ENCODE measurements at places on chromosomes 4 and X.

GRCh38 chr4:26862381-26862915, 1.8 kb downstream of the STIM2 start:
- DNase-seq: no peak

GRCh38 chr4:24473309-24473721, 111.0 kb downstream of the DHX15 start:
- DNase-seq: no peak

GRCh38 chrX:130090364-130090763, 19.9 kb downstream of the ELF4 start:
- DNase-seq: no peak

- DNase-seq: no peak
These were observed 41.5 kb upstream of the CYP4V2 start for GRCh38 chr4:186149872-186150271.

GRCh38 chr4:185542626-185543315, 7.5 kb upstream of the PDLIM3 start:
- peak; percentile 61 for DNase-seq

DNA sequence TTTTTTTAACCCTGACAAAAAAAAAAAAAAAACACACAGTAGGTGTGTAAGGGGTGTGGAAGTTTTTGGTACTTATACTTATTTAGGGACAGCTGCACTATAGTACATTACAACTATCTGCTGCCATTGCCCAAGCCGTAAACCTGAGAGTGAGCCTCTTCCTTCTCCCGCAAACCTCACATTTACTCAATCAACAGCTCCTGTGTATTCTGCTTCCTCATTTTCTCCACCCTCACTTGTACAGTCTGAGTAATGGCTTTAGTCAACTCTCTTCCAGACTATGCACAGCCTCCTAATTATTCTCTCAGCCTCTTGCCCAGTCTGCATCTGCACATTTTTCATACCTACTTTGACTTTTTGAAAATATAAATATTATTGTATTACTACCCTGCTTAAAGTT, 362.0 kb downstream of the ADAM29 start:
- DNase-seq: no peak

DNA sequence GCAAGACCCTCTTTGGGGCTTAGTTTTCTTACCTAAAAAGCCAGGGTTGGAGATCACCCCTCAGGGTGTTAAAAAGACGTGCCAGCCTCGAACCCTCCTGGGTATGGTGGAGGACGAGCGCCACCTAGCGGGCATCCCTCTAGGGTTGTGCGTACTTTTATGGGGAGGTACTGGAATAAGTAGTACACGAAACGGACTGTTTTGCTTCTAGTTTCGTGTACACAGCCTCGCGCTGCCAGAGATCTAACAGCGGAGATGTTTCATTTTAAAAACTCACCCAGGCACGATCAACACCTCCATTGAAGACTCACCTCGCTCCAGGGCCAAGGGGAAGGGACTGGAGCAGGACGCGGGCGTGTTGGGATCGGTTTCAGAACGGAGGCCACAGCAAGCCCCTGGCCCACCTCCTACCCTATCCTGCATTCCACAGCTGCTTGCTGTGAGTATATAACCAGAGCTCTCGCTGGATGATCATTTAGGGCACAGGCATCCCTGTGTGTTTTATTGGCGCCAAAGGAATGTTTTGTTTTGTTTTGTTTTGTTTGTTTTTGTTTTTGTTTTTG, 4.8 kb upstream of the NKX3-2 start:
- peak; percentile 37 for DNase-seq

- DNase-seq: no peak
These were observed 7.9 kb downstream of the LEF1 start for GRCh38 chr4:108160741-108161352.

- DNase-seq: no peak
These were observed 20.2 kb downstream of the CNGA2 start for GRCh38 chrX:151754641-151755215.

GRCh38 chrX:8987672-8988250, 46.2 kb downstream of the FAM9B start:
- DNase-seq: no peak

GRCh38 chrX:1031521-1032430, 180.7 kb downstream of the CRLF2 start:
- DNase-seq: no peak

DNA sequence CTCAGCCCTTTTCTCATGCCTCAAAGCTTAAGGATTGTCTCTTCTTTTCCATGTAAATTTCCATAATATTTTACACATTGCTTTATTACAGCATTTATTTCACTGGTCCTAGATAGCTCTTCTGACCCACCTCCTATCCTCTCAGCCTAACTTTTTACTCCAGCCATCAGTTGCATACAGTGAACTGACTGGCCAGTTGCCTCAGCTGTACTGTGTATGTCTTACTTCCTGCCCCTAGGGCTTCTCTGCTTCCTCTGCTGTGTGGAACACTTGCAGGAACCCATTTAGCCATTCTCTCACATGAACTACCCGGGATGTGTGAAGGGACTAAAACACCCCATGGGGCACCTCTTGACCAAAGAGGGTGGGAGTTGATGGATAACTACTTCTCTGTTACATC, 18.0 kb downstream of the C4orf33 start:
- no peak for DNase-seq

- DNase-seq: no peak
These were observed 95.9 kb upstream of the MYOZ2 start for GRCh38 chr4:119039779-119040178.

GRCh38 chr4:98468709-98469108, 189.7 kb downstream of the TSPAN5 start:
- no peak for DNase-seq

DNA sequence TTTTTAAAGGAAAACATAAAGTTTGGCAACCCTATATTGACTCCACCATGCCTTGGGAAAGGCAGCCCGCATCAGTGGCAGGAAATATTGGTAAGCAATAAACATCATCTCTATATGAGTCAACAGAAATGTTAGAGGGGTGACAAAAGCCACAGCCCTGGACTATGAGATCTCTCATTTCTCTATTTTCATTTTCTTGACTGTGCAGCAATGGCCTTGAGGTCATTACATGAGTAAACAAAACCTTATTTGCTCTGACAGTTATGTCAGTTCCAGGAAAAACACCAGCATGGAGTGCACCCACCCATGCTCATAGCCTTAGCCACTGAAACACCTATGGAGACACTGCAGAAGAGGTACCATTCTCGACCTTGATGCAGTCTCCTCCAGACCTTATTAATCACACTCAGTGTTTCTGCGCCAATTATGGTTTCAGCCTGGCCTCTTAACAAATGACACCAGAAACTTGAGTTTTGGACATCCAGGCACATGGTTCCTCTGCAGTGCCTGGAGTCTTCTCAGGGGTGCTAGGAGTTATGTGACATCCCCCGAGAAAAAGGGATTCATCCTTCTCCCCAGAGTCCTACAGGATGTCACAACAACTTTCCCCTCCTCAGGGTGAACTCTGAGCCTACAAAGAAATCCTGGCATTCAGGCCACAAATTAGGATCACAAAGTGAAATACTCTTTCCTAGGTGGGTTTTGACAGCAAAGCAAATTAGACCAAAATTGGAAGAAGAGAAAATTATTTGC, 16.0 kb upstream of the HPGD start:
- DNase-seq: no peak

DNA sequence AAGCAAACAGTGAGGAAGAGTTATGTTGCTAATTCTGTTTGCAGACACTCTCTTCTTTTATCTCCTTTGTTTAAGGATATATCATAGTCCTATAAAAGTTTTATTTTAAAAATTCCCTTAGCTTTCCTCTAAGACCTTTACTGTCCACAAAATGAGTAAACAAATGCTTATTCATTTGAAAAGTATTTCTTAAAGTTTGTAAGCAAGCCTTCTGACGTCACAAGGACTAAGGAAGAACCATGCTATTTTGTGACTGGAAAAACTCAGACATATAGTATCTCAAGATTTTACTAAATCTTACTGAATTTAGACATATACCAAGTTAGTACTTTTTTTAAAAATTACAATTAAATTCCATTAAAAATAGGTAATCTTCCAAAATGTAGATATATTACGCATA, 5.2 kb upstream of the RBMXL3 start:
- peak; percentile 4 for DNase-seq

GRCh38 chr4:41260116-41260733, 3.5 kb downstream of the UCHL1 start:
- DNase-seq: no peak

DNA sequence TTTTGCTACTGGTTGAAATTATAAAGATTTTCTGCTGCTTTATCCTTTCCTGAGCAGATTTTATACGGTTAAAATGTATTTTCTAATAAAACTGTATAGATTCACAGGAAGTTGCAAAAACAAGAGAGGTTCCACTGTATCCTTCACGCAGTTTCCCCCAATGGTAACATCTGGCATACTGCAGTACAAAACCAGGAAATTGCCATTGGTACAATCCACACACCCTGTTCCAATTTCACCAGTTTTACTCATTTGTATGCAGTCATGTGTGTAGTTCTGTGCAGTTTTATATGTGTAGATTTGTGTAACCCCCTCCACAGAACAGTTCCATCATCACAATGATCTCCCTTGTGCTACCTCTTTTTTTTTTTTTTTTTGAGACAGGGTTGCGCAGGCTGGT, 20.0 kb downstream of the DDX3X start:
- no peak for DNase-seq

DNA sequence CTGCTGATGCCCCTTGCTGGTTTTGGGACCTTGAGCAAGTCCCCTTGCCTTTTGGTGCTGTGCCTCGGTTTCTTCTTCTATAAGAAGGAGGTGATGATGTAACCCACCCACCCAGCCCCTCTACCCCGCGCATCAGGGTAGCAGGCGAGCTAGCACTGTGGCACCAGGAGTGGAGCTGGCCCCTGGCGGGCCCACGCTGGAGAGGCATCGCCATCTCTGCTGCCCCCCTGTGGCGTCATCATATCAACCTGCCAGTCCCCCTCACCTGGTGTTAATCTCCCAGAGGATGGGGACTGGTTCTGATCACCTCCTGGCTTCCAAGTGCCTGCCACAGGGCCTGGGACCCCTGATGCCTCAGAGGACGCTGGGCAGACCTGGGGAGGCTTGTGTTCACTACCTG, 6.3 kb upstream of the SORCS2 start:
- DNase-seq: no peak

DNA sequence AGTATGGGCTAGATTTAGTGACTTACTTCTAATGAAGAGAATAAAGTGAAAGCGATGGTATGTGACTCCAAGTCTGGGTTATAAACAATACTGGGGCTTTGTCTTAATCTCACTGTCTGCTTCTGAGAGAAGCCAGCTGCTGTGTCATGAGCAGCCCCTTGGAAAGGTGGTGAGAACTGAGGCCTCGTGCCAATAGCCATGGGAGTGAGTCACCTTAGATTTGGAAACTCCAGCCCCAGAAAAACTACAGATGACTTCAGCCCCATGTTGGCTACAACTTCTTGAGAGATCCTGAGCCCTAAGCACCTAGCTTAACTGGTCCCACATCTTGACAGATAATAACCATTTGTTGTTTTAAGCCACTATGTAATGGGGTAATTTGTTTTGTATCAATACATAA, 77.6 kb downstream of the CWH43 start:
- no peak for DNase-seq

DNA sequence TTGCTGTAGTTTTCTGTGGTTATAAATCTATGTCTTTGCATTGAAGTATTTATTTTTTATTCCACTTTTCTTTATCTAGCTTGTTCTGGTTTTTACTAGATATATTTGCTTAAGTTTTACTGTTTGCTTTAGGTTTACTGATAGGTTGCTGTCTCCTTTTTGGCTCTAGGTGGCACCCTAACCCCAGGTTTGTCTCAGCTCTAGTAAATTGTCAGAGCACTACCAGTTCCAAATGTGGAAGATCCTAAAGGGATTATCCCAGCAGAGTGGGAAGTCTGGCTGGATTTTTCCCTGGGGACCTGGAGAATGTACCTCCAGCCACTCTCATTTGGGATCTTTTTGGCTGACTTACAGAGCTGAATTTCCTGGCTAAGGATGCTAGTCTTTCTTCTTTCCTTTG, 106.1 kb downstream of the PBDC1 start:
- peak; percentile 2 for DNase-seq

DNA sequence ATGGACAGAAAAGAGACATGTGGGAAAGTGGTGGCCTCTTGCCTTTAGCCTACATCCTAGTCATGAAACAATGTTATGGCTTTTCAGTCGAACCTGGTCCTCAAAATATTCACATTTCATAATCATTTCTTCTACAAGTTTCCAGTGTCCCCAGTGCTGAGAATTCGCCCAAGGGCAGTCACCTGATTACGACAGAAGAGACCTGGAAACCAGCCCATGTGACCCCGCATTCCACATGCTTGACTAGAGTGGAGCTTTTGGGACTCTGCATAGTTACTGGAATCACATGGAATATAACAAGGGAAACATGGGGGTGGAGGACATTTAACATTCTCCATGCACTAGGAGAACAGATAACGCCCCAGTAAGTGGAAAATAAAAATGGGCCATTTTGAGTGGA, 100.1 kb downstream of the PPARGC1A start:
- DNase-seq: peak; percentile 37

DNA sequence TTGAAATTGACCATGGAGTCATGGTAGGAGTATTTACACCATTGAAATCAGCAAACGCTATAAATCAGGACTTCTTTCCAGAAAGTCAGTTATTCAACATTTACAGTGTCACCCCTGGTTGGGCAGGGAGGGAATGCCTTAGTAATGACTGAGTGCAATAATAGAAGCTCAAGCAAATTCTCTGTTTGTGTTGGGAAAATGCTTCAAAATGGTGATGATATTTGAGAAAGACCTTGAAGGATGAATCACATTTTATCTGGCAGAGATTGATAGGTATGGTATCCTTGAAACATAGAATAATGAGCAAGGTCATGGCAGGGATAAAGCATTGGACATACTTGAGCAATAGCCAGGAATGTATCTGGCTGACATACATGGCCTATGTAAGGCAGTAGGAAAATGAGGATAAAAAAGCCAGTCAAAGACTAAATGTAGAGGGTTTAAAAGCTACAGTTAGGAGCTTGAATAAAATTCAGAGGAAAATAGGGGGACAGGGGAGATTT, 248.7 kb downstream of the FMR1NB start:
- no peak for DNase-seq

- no peak for DNase-seq
These were observed 50.8 kb upstream of the HOPX start for GRCh38 chr4:56731857-56732256.

DNA sequence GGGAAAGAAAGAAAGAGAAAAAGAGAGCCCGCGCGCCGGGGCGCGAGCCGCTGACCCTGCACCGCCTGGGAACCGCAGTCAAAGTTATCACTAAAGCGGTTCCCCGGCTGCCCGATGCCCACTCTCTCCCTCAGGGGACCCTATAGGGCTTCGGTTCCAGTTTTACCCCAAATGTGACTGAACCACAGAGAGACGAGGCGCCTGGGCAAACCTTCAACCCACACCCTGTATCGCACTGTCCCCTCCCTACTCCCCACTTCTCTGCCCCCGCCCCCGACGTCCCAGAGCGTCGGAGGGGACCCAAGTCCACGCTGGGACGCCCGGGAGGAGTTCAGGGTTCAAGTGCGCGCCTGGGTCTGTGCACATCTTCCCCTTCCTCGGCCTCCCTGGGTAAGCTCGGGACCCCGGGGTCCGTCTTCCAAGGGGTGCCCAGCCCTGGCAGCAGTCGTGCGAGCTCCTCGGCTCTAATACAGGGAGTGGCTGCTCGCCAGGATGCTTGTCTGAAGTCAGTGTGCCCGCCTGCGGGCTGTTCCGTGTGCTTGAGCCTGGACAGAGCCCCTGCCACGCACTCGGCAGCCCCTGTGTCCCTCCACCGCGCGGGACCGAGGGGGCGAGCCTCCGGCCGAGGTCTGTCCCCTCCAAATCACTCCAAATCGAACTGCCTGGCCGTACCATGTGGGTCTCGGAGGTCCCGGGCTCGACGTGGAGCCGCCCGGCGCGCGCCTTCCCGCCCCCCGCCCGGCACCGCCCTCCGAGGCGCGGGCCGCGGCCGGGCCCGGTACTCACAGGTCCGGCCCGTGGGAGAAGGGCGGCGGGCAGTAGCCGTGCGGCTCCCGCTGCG, 960 bp downstream of the TRPC3 start:
- no peak for DNase-seq
